ENCODE measurements at places on chromosomes 12 and 14.
A peak's percentile ranks its signal among the peaks of the same experiment; 100 is the strongest.

GRCh38 chr12:20119596-20120402 lies 248.5 kb upstream of the PDE3A start:
- no peak for DNase-seq

GRCh38 chr14:65336191-65336591 lies 76.3 kb upstream of the FUT8 start:
- no peak for DNase-seq

GRCh38 chr12:11183011-11183410 lies 3.7 kb downstream of the TAS2R42 start:
- DNase-seq, result no peak

DNA sequence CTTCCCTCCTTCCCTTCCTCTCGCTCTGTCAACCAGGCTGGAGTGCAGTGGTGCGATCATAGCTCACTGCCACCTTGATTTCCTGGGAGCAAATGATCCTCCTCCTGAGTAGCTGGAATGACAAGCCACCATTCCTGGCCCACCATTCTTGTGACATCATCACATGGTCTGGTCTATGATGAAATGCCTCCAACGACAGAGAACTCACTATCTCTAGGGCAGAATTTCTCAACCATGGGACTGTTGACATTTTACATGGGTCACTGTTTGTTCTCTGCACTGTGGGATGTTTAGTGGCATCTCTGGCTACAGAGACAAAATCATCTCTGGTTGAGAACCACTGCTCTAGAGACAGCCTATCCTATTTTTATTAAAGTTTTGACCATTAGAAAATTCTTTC lies 9.7 kb downstream of the VRK1 start:
- DNase-seq, result no peak

- DNase-seq, result no peak
These were observed 35.5 kb upstream of the ATF1 start for GRCh38 chr12:50728417-50728816.

- DNase-seq, result no peak
These were observed 96.9 kb upstream of the TBX3 start for GRCh38 chr12:114780746-114781399.

- peak; percentile 55 for DNase-seq
These were observed 72.4 kb downstream of the RASSF3 start for GRCh38 chr12:64682572-64683277.

GRCh38 chr14:51094282-51094821 lies 553 bp downstream of the TRIM9 start:
- peak; percentile 29 for DNase-seq

DNA sequence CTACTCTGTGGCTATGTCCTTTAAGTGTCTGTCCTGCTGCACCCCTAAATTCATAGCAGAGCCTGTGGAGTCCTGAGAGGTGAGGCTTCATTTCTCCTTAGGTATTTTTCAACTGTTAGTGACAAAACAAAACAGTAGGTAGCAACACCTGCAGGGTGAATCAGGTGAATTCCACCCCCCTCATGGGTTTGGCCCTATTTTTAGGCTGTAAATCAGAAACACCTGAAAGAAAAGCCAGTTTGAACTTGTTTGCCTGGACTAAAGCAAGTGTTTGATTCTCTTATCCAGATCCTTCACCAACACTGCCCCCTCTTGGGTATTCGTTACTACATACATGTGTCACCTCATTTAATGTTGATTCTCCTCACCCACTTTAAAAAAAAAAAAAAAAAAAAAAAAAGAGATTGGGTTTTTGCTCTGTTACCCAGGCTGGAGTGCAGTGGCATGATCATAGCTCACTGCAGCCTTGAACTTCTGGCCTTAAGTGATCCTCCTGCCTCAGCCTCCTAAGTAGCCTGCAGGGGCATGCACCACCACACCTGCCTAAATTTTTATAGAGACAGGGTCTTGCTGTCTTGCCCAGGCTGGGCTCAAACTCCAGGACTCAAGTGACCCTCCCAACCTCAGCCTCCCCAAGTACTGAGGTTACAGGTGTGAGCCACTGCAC lies 10.3 kb downstream of the TBPL2 start:
- DNase-seq, result peak; percentile 44

- no peak for DNase-seq
These were observed 318.4 kb downstream of the RAD51B start for GRCh38 chr14:68137704-68138619.

All from WERI-Rb-1 (cell line).